ENCODE measurements at places on chromosomes 7 and 10.

DNA sequence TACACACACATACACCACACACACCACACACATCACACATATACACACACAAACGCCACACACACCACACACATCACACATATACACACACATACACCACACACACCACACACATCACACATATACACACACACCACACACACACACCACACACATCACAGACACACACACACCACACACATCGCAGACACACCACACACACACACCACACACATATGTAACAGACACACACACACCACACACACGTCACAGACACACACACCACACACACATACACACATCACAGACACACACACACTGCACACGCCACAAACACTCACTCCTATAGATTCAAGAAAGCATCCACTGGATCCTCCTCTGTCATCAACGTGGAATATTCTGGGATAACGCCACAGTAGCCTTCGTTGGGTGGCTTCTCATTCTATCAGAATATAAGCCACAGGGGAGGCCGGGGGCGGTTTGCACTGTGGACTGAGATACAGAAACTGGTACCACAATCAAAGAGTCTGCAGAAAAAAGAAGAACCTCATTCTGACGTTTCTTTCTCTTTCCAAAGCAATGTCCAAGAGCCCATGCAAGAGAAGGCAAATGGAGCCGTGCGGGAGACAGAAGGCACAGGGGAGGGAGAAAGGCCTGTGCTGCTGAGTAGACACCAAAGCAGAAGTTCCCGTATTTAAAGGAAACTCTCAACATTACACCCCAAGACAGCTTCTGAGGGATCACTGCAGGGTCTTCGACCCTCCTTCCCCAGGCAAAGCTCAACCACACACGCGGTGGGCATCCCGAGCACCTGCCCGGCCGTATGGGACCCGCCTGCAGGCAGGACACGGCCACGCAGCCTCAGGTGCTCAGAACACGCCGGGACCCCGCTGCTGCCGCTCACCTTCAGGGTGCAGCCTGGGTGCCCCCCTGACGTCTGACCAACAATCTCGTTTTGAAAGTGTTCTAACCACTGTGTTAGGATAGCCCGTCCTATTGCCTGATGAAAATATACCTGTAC, 321.2 kb downstream of the DNAJB6 start:
- H3K36me3 ChIP-seq, result no peaks in the 10 kb centered on the region
- H3K27me3 ChIP-seq, result no peaks in the 10 kb centered on the region
- no peak overlapping the region for H3K4me3 ChIP-seq
- DNase-seq, result no peak

DNA sequence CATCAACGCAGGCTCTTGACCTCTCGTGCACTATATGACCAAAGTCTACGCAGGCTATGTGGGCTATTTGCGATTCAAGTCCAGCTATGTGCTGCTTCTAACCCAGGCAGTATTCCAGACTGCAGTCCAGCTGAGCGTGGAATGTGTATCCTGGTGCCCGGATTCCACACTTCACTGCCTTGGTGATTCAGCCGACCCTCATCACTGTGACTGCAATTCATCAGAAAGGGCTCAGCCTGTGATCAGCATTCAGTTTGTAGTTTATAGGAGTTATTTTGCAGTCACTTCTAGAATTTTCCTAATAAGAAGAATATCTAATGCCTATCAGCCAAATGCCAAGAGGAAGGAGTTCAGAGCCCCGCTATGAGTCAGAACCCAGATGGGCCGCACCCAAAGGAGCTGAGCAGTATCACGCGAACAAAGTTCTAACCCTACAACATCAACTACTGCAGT, 119.8 kb upstream of the LANCL2 start:
- H3K27ac ChIP-seq, result no peak overlapping the region
- no peaks in the 10 kb centered on the region for H3K4me1 ChIP-seq
- H3K27me3 ChIP-seq, result no peaks in the 10 kb centered on the region

GRCh38 chr10:125562737-125563136, 120.2 kb downstream of the TEX36 start:
- no peak for DNase-seq
- H3K36me3 ChIP-seq, result no peaks in the 10 kb centered on the region
- H3K27ac ChIP-seq, result no peak overlapping the region
- no peak overlapping the region for H3K4me3 ChIP-seq
- no peaks in the 10 kb centered on the region for H3K27me3 ChIP-seq

GRCh38 chr10:57696641-57697040, 571.1 kb downstream of the IPMK start:
- no peaks in the 10 kb centered on the region for H3K36me3 ChIP-seq
- H3K27me3 ChIP-seq, result no peaks in the 10 kb centered on the region
- H3K4me1 ChIP-seq, result no peaks in the 10 kb centered on the region
- no peak overlapping the region for H3K4me3 ChIP-seq

DNA sequence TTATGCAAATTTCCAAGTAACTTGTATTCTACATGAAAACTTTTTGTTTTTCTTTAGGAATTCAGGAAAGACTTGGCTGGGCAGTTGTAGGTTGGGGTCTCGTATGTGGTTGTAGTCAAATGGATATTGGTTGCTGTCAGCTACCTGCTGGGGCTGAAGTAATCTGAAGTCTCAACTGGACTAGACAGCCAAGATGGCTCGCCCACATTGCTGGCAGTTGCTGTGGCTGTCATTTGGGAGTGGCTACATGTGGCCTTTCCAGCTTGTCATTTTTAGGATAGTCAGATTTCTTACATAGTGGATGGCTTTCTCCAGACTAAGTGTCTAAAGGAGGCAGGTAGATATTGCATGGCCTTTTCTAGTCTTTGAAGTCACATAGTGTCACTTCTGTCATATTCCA, 32.6 kb downstream of the EXOC6 start:
- H3K27me3 ChIP-seq, result no peaks in the 10 kb centered on the region
- H3K4me3 ChIP-seq, result no peak overlapping the region
- no peak overlapping the region for H3K27ac ChIP-seq
- no peak for DNase-seq
- H3K36me3 ChIP-seq, result no peaks in the 10 kb centered on the region
- H3K4me1 ChIP-seq, result peaks cover 23% of the 10 kb centered on the region

GRCh38 chr7:6727663-6728062, 20.9 kb upstream of the ZNF12 start:
- peaks cover under 1% of the 10 kb centered on the region for H3K36me3 ChIP-seq
- no peaks in the 10 kb centered on the region for H3K27me3 ChIP-seq
- no peak for DNase-seq

GRCh38 chr7:139457153-139457946, 26.1 kb downstream of the KLRG2 start:
- H3K27me3 ChIP-seq, result no peaks in the 10 kb centered on the region
- H3K4me3 ChIP-seq, result no peak overlapping the region
- H3K4me1 ChIP-seq, result no peaks in the 10 kb centered on the region
- no peak for DNase-seq

DNA sequence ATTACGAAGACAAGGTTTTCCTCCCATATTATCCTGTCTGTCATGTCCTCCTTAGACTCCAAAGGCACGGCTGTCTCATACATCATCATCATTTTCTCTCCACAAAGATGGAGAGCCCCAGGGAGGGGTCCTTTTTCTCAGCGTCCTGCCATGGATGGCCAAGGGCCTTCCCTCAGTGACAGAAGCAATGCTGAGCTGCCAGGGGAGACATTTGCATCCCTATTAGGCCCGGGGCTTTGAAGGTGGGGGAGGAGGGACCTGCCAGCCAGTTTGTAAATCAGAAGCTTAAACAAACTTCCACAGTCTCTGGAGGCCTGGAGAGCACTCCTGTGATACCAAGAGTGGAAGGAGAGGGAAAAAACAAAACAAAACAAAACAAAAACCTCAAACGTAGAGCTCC, 112.4 kb upstream of the ADO start:
- H3K4me1 ChIP-seq, result peaks cover 46% of the 10 kb centered on the region
- H3K4me3 ChIP-seq, result no peak overlapping the region
- no peaks in the 10 kb centered on the region for H3K27me3 ChIP-seq
- no peaks in the 10 kb centered on the region for H3K36me3 ChIP-seq
- DNase-seq, result no peak

- H3K27ac ChIP-seq, result no peak overlapping the region
- H3K27me3 ChIP-seq, result no peaks in the 10 kb centered on the region
- no peak overlapping the region for H3K4me3 ChIP-seq
- no peak for DNase-seq
- H3K4me1 ChIP-seq, result no peaks in the 10 kb centered on the region
Measured at GRCh38 chr7:45402480-45403218, 171.5 kb upstream of the ADCY1 start.

DNA sequence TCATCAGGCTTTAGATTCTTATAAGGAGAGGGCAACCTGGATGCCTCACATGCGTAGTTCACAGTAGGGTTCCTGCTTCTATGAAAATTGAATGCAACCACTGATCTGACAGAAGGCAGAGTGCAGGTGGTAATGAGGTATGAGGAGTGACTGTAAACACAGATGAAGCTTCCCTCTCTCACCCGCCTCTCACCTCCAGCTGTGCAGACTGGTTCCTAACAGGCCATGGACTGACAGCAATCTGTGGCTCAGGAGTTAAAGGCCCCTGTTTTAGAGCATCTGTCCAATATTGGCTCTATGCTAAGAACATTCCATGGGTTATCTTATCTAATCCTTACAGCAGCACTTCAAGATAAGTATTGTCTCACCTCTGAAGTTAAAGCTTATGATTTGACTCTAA, 213.5 kb upstream of the NRP1 start:
- no peak for DNase-seq
- H3K27ac ChIP-seq, result no peak overlapping the region
- H3K27me3 ChIP-seq, result no peaks in the 10 kb centered on the region

GRCh38 chr10:17533731-17534130, 79.3 kb upstream of the ST8SIA6 start:
- no peak overlapping the region for H3K4me3 ChIP-seq
- no peak for DNase-seq
- H3K27ac ChIP-seq, result no peak overlapping the region

DNA sequence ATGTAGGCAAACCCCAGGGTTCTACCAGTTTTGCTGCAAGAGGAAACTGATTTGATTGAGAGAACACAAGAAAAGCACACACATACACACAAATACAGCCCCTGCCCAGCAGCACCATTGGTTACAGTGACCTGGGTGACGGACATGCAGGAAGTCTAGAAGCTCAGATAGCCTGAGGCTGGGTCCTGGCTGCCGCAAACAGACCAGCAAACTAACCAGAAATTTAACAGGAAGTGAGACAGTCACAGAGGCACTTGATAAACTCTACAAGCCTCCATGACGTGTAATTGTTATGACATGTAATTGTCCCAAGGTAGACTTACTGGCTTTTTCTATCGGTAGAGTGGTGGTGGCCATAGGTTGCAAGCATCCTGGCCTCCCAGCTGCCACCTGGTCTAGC, 58.9 kb downstream of the PRKAR2B start:
- H3K27me3 ChIP-seq, result no peaks in the 10 kb centered on the region
- no peak overlapping the region for H3K4me3 ChIP-seq
- no peaks in the 10 kb centered on the region for H3K36me3 ChIP-seq
- no peak overlapping the region for H3K27ac ChIP-seq
- DNase-seq, result no peak

Measured in CD4-positive, alpha-beta memory T cell (primary cell).